GF-D8 (cell line): ENCODE measurements at places on chromosomes 7 and 10.

DNA sequence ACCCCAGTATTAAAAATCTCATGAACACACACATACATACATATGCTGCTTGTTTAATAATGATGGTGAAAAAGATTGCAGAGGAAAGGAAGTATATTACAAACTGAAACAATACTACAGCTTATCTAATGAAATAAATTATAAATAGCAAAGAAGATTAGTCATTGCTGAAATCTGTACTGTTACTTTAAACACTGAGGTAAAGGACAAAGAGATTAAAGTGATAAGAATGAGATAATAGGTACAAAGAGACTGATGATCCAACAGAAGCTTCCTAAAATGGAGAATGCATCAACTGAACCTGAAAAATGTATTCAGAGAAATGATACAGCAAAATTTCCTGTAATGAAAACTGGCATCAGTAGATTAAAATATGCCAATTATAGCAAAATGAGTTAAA, 91.5 kb upstream of the KCND2 start:
- no peak for DNase-seq

GRCh38 chr10:113736576-113736975, 14.9 kb upstream of the PLEKHS1 start:
- no peak for DNase-seq

DNA sequence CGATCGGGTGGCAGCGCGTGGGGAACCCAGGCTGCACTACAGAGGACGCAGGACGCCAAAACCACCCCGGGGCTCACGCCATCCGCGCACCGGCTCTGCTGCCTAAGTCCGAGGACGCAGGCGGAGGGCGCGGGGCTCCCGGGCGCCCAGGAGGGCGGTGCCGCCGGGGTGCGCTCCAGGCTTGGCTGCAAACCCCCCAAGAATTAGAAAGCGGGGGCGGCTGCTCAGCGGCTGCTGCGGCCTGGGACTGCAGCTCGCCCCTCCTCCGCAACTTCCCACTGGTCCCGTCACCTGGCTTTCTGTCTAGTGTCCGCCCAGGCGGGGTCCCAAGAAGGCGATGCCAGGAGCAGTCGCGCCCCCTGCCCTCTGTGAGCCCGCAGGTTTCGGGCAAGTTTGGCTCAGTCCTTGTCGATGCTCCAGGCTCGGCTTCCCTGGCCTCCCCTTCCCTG, 1.7 kb upstream of the POU6F2 start:
- DNase-seq: no peak

GRCh38 chr7:84136336-84136735, 58.3 kb downstream of the SEMA3A start:
- DNase-seq: no peak

- no peak for DNase-seq
These were observed 489.8 kb downstream of the SDK1 start for GRCh38 chr7:3790803-3791202.

GRCh38 chr7:56083150-56083785, 9.5 kb downstream of the PHKG1 start:
- no peak for DNase-seq

- DNase-seq: no peak
These were observed 897.8 kb upstream of the PHF14 start for GRCh38 chr7:10075866-10076265.

DNA sequence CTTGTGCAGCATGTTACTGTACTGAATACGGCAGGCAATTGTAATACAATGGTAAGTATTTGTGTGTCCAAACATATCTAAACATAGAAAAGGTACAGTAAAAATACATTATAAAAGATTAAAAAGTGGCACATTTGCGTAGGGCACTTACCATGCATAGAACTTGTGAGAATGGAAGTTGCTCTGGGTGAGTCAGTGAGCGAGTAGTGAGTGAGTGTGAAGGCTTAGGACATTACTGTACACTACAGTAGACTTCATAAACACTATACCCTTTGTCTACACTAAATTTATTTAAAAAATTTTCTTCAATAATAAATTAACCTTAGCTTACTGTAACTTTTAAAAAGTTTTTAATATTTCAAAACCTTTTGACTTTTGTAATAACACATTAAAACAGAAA, 37.5 kb downstream of the BPGM start:
- no peak for DNase-seq

GRCh38 chr10:93854975-93855374, 38.8 kb upstream of the SLC35G1 start:
- no peak for DNase-seq

- no peak for DNase-seq
These were observed 641.6 kb downstream of the SH2D4B start for GRCh38 chr10:81179324-81179723.

DNA sequence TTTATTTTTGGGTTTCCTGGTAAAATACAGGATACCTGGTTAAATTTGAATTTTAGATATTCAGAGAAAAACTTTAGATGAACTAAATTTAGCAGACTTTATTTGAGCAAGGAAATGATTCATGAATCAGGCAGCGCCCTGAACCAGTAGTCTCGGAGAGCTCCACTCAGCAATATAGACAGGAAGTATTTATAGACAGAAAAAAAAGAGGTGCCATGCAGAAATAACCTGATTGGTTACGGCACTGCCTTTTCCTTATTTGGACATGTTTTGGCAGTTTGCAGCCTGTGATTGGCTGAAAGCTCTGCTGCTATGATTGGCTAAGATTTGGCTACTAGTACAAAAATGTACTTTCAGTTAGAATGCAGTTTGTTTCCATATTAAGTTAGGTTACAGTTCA, 198.3 kb upstream of the DKK1 start:
- no peak for DNase-seq

- no peak for DNase-seq
These were observed 181.1 kb downstream of the PLCE1 start for GRCh38 chr10:94174838-94175237.

DNA sequence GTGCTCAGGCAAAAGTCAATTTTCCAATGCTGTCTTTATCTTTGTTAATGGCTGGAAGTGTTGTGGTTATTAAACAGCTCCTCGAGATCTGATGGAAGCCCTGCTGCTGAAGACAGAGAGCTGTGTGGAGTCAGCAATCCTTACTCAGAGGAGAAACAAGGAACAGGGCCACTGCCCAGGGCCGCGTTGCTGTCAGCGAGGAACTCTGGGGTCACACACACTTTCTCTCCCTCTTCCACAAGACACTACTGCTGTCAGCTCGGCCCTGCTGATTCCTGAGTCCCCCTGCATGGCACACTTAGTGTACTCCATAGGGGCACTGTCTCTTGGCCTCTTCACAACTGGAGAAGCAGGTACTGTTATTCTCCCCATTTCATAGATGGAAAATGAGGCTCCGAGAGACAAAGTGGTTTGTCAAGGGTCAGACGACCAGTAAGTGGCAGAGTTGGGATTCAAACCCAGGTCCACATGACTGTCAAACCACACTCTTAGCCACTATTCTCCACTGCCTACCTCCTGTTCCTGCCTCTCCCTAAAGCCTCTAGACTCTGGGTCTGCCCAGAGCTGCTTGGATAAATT, 29.3 kb upstream of the PDCD4 start:
- no peak for DNase-seq

DNA sequence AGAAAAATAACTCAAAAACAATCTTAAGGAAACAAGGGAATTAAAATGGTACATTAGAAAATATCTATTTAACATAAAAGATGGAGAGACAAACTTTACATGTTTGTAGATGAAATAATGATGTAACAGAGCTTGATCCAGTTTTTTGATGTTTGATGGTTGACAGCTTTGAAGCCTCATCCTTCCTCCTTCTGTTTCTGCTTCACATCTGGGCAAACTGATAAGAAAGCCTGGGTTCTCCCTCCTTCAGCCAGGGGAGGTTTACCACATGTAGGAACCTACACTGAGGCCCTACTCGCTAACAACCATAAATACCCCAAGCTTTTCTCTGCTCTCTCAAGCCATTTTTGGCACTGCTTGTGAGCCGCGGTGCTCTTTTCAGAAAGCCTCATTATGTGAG, 82.8 kb upstream of the ZNF32 start:
- DNase-seq: no peak

DNA sequence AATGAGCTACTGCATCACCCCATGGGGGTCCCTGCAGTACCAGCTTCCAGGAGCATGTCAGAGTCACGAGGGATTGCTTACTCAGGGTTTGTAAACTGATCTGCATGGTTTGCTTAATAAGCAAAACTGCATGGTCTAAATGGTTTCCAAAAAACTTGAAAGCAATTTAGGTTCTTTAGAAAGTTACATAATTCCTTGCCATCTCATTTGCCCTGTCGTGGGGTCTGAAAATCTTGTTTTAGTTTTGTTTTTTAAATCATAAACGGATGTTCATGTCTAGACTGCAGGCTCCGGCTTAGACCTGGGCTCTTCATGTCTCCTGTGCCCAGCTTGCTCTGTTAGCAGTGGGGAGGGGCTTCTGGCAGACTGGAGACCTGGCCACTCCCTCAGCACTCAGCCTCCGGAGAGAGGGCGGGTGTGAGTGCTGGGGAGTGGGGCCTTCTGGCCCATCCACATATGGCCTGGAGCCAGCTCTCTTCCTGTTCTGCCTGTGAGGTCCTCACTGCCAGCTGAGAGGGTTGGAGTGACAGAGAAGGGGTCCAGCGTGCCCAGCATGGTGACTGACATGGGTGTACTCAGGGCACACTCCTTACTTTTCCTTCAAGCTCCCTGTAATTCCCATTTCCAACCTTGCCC, 17.5 kb downstream of the PRF1 start:
- no peak for DNase-seq

GRCh38 chr10:60943316-60944057, 498 bp downstream of the RHOBTB1 start:
- DNase-seq: no peak

DNA sequence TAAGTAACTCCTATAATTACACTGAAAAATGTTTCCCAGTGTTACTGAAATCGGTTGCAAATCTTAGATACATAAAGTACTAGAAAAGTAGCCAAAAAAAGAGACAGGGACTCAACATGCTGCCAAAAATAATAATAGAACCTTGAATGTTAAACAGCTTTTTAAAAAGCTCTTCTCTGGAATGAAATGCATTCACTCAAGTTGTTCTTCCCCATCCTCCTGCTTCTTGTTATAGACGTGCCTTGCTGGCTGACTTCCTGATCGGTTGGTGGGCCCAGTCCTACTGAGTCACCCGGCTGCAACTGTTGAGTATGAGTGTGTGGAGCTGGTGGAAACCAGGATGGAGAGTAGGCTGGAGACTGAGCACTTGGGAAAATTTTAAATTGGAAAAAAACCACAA, 30.6 kb upstream of the RAPGEF5 start:
- no peak for DNase-seq

GRCh38 chr10:70267161-70267933, 16.5 kb downstream of the NPFFR1 start:
- DNase-seq: no peak

GRCh38 chr10:109984013-109984412, 23.8 kb upstream of the ADD3 start:
- no peak for DNase-seq

DNA sequence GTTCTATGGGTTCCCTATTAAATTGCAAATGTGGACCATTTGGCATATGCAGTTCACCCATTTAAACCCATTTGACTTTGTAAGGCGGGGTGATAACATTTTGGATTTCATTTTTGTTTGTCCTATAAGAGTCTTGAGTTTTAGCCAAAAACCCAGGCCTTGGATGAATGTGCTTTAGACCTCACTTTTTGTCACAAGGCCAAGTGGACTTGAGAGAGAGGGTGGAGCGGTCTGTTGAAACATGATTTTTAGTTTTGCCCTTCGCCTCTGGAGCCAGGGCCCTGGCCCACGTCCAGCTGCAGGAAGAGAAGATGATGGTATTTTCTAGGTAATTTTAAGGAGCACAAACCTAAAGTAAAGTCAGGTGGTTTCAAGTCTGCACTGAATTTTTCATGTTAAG, 260.1 kb downstream of the SLC25A13 start:
- no peak for DNase-seq

GRCh38 chr10:44418637-44419036, 33.7 kb upstream of the CXCL12 start:
- DNase-seq: no peak

GRCh38 chr7:28132959-28133870, 47.4 kb downstream of the JAZF1 start:
- DNase-seq: peak; percentile 21

DNA sequence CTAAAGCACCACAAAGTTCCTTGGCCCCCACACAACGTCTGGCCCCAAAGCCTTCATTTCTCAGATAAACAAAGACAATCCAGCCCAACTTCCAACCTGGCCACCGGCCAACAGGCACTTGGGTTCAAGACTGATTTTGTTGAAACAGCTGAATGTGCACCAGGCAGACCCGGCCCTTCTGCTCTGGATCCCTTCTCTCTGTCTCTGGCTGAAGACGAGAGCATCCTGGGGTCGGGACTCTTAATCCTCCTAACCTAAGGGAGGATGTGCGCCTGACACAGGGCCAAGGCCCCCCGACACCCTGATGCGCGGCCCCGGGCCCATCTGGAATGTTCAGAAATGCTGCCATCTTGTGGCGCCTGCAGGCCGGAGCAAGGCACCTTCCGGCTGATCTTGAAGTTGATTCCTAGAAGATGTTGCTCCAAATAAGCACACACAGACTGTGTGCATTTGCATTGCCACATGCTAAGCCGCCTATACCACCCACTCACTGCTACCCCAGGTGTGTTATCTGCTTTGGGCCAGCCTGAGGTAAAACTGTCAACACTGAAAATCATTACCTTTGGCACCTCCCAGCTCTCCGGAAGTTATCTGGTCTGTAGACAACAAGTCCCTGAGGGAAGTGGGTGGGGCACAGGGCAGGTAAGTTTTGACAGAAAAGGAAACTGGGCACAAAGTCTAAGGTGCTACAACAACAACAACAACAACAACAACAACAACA, 98.4 kb upstream of the HABP2 start:
- no peak for DNase-seq

- no peak for DNase-seq
These were observed 4.6 kb downstream of the C7orf25 start for GRCh38 chr7:42907316-42907715.

GRCh38 chr7:50564640-50565558, at the start of gene DDC:
DDC (minus strand) TSS chr7:50565405; CDS start chr7:50544085, 21,320 bp downstream.
- no peak for DNase-seq

- no peak for DNase-seq
These were observed 151.1 kb downstream of the TMEM26 start for GRCh38 chr10:61302124-61302523.

GRCh38 chr10:78408671-78409472, 375.2 kb downstream of the RPS24 start:
- no peak for DNase-seq

DNA sequence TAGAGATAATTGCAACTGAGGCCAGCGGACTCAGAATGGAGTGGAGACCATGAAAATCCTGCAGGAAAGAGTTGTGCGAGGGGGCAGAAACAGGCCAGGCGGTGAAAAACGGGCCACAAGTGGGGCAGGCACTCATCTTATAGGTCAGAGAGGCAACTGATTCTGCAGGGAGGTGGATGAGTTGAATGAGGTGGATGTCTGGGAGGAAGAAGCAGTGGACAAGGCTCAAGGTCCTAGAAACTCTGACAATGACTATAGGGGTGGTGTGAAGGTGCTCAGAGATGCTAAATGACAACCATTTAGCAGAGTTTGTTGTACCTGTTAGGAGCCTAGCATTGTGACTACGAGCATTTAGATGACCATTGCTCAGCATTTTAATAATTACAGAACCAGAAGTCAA, 33.6 kb downstream of the MBL2 start:
- DNase-seq: no peak
